GM12892 (cell line): ENCODE measurements at places on chromosomes 4 and X.

DNA sequence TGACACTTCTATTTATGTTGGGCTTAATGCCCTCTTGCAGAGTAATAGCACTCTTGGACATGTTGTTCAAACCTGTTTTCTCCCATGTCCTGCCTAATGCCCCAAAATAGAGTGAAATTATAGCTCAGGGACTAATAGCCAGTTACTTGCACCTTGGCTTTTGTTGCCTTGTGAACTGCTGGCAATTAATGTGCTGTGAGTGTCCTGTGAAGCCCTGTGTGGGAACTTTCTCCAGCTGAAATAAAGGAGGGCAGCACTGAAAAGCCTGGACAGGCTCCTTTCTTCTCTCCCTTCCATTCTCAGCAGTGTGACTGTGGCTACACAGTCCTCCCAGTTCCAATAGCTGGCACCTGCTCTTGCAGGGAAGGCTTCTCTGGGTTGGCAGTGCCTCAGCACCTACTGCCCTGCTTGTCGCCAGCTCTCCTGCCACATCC, 72.4 kb downstream of the DCLK2 start:
- DNase-seq = no peak

GRCh38 chrX:118038614-118039365, 77.8 kb downstream of the KLHL13 start:
- no peak for DNase-seq

DNA sequence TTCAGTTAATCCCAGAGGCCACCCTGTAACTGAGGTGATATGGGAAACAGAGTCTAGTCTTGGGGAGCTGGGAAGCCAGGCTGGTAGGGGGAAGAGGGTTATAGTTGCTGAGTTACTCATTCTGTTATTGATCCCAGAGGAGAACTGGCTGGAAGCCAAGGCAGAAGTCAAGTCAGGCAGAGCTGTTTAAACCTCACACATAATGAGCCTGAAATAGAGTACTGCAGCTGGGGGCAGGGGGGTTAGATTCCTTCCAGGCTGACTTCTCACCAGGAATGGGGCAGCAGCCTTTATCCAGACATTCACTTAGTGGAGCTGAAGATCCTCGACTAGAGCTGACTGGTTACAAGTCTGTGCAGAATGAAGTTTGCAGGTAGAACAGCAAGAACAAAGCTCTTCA, 144.9 kb downstream of the C4orf33 start:
- no peak for DNase-seq

DNA sequence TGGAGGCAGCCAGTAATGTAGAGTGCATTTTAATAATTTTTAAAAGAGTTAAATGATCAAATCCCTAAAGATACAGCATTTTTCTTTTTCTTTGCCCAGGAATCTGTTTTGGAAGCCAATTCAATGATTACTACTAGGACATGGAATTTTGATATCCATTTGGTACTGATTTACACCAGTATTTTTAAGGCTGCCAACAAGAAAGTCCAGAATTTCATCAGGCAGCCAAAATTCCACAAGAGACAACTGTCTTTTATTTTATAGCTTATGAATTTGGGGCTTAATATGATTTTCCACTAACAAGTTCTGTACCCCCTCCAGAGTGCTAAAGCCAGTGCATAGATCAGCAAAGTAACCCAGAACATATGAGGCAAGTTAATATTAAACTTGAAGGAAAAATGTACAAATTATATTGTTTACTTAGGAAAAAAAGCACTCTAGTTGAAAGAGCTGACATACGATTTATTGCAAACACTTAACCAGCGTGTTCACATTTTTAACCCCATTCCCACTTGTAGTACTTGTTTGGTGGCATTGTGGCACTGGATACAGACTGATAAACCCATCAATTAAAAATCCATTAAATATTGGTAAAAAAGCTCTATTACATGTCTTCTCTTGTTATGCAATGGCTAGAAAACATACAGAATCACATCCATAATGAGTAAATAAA, 259.7 kb downstream of the DCHS2 start:
- no peak for DNase-seq

DNA sequence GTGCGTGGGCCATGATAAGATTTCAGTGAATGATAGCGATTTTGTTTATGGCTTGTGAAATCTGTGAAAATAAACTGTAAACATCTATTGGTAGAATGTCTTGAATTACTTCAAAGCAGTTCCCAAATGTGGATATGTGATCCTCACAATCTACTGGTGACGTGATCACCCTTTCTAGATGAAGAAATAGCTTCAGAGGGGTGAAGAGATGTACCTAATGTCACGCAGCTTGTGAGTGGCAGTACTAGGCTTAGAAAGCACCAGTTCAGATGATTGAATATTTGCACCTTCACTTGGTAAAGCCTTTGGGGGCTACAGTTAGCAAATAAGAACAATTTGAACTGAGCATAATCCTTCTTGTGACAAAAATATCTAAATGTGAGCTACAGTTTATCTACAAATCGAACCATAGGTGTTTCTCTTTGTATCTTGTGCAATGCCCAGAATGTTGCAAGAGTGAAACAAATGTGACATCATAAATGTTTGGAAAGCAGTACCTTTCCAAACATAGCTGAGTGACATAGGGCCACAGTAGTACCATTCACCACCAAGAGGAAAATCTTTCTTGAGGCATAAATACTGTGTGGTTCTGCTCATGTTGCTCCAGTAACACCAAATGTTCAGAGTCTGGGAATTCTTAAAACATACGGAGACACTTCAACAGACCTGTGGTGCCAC, 14.2 kb downstream of the PAK3 start:
- no peak for DNase-seq

DNA sequence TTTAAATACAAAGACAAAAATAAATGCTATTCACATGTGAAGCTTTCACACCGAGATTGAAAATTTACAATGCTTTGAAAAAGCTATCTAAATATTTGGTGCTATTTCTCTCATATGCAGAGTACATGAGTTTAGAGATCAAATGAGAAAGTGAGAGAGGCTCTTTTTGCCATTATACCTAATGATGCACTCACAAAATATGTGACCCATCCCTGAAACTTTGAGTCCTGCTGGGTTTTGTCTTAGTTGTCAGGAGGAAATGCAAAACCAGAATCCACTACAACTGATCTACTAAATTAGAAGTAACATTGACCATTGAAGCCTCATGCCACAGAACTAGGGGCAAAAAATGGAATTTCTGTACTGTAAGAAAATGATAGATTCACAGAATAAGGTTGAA, 251.7 kb downstream of the MAPK10 start:
- DNase-seq = no peak

GRCh38 chr4:6442555-6442954, 29.9 kb downstream of the PPP2R2C start:
- DNase-seq = no peak

DNA sequence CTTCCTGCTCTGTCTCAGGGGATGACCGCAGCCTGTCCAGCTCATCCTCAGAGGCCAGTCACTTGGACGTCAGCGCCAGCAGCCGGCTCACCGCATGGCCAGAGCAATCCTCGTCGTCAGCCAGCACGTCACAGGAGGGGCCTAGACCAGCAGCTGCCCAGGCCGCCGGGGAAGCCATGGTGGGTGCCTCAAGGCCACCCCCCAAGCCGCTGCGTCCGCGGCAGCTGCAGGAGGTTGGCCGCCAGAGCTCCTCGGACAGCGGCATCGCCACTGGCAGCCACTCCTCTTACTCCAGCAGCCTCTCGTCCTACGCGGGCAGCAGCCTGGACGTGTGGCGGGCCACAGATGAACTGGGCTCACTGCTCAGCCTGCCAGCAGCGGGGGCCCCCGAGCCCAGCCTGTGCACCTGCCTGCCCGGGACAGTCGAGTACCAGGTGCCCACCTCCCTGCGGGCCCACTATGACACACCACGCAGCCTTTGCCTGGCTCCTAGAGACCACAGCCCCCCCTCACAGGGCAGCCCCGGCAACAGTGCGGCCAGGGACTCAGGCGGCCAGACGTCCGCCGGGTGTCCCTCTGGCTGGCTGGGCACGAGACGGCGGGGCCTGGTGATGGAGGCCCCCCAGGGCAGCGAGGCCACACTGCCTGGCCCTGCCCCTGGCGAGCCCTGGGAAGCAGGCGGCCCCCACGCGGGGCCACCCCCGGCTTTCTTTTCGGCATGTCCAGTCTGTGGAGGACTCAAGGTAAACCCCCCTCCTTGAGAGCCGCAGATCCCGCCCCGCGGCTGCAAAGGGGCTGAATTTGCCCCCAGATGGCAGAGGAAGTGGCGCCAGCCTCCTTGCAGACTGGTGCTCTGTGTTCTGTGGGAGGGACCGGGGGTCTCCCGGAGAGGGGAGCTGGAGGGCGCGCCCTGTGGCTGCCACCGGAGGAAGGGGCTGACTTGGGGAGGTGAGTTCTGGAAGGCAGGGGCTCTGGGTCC, 29.9 kb downstream of the DOK7 start:
- no peak for DNase-seq

DNA sequence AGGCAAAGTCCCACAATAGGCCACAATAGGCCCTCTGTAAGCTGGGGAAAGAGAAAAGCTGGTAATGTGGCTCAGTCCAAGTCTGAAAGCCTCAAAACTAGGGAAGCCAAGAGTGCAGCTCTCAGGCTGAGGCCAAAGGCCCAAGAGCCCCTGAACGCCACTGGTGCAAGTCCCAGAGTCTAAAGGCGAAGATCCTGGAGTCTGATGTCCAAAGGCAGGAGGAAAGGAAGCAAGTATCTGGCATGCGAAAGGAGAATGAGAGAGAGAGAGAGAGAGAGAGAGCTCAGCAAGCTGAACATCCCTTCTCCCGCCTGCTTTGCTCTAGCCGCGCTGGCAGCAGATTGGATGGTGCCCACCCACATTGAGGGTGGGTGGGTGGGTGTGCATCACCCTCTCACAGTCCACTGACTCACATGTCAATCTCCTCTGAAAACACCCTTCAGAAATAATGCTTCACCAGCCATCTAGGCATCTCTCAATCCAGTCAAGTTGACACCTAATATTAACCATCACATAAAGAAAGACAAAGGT, 30.9 kb upstream of the ELF2 start:
- no peak for DNase-seq

DNA sequence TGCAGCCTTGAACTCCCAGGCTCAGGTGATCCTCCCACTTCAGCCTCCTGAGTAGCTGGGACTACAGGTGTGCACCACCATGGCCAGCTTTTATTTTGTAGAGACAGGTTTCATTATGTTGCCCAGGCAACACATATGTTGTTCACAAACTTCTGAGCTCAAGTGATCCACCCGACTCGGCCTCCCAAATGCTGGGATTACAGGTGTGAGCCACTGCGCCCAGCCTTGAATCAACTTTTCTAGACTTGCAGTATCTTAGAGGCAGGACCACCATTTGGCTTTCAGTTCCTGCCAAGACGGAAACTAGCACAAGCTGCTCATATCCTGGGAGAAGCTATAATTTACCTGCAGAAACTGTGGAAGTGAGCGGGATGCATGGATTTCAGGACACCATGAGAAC, 19.9 kb downstream of the NAT8L start:
- no peak for DNase-seq

DNA sequence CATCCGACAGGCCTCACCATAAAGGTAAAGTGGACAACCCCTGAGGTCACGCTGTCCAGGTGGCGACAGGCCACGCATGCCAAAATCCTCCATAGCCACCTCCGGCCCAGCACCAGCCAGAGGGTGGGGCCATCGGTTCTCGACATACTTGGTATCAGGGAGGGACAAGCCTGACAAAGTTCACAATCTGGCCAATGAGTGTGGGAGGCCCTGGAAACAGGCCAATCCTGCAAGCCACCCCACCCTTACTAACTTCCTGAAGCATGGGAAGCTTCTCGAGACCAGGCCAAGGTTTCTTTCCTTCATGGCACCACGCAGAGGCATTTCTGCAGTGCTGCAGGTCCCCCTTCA, 73.8 kb downstream of the MTMR1 start:
- no peak for DNase-seq

DNA sequence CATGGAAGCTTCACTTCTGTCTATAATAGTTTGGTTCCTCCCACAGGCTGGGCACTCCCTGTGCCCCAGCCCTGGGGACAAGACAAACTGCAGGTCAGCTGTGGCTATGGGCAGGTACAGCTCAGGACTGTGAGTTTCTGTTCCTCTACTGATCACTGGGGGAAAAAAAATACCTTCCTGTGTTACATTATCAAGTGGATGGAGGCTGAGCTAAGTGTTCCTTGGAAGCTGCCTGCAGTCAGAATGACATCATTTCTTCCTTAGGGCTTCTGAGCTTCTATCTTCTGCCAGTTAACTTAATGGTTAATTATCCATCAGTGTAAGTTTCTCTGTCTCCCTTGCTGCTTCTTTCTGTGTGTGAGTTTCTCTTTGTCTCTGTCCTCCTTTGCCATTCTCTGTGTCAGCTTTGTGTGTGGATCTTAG, 4.6 kb downstream of the RAB33A start:
- DNase-seq = peak; percentile 31

GRCh38 chr4:103934178-103934789, 214.5 kb upstream of the TACR3 start:
- no peak for DNase-seq

GRCh38 chrX:131862321-131862720, 160.8 kb upstream of the STK26 start:
- no peak for DNase-seq

- no peak for DNase-seq
Measured at GRCh38 chr4:27835851-27836250, 975.2 kb downstream of the STIM2 start.

DNA sequence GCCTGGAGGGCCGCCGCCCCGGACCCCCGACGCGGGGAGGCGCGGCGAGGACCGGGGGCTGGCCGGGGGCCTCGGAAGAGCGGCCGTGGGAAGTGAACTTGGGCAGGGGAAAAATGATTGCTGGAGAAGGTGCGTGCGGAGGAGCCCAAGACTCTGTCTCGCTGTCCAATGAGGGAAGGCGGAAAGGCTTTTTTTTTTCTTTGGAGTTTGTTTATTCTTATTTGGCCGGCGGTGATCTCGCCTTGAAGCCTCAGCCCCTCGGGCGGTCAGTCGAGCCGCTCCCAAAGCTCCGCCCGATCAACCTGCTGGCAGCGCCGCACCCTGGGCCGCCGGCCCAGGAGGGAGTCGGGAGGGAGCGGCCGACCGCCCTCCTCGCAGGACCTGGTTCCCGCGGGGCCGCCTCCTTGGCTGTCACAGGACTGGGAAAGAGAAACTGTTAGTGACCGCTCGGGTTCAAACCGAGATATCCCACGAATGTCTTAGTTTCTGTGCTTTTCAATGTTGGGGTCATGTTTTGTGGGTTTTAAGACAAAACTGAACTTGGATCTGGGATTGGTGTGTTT, 2.5 kb downstream of the CPEB2 start:
- peak; percentile 19 for DNase-seq

DNA sequence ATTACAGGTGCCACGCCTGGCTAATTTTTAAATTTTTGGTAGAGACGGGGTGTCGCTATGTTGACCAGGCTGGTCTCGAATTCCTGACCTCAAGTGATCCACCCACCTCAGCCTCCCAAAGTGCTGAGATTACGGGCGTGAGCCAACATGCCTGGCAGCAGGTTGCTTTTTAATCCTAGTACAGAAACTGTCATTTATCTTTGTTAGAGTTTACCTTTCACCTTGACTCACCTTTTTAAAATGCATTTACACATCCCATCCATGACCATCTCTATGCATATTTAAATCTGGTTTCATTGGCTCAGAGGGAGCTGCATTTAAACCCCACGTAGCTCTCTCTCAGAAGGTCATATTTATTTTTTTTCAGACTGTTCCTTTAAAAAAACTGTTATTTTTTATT, 31.9 kb downstream of the SLC16A2 start:
- DNase-seq = no peak

- no peak for DNase-seq
Measured at GRCh38 chrX:141714680-141715079, 16.1 kb upstream of the SPANXD start.
